ENCODE measurements at places on chromosomes 1 and 21.

GRCh38 chr1:240285540-240285939, 193.9 kb downstream of the FMN2 start:
- DNase-seq: no peak

GRCh38 chr1:42730002-42730401, 10.0 kb downstream of the CLDN19 start:
- DNase-seq: no peak

- DNase-seq: no peak
Observed at GRCh38 chr21:36724660-36725059, 25.7 kb downstream of the SIM2 start.

DNA sequence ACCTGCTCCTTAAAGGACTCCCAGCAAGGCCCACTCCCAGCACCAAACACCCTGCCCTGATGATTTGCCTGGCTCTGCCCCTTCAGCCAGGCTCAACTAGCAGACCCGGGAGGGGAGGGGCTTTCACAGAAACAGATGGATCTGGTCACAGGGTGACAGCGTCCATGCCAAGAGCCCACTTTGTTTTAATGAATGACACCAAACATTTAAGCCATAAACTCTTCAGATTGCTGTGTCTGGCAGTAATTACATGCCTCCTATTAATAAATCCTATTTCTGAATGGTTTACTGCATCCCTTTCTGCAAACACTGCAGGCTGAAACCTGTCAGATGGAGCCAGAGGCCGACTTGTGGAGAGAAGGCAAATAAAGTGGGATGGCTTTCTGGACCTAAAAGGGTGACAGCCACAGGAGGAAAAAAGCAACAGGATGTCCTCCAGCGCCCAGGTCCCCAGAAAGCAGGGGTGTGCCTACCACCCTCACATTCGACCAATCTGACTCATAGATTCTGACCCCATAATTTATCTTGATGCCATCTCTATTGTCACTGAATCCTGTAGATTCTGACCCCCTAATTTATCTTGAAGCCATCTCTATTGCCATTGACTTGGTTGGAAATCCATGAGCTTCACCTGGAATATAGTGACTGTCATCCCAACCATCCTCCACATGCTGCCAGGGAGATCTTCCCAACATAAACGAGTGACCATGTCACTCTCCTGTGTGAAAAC, 200.9 kb downstream of the PLPP3 start:
- DNase-seq: no peak

DNA sequence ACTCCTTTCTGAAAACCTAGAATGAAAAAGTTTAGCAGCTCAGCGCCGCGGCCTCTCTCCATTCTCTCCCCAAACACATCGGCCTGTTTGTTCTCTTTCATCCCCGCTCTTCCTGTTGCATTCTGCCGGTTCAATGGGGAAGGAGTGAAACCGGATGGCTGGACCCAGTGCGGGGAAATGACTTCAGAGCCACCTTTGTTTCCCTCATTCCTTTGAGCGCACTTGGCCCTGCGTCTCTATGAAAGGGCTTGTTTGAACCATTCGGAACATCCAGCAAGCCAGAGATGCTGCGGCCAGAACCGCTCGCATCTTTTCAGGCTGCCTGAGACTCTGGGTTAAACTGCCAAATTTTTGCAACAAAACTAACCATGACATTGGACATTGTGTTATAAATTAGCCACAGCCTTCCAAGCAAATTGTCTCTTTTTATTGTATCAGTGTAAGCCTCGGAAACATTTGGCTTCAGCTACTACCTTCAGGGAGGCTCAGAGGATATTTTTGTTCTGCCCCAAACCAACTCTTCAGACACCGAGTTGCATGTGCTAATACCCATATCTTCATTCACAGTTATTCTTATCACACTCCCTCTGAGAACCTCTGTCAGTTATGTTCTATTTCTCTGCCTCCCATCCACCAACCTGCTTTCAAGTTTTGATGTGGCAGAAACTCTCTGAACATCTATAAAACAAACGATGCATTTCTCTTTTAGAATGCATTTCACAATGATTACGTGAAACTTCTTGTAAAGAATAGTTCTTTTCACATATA, 5.1 kb upstream of the OLIG1 start:
- no peak for DNase-seq
